Adrenal gland (tissue), 19 donors: ENCODE measurements at places on chromosomes 2 and 18. TPM values are rescaled to one million over a fixed set of nuclear protein-coding genes. Genes with fewer than 3 reads are reported as not detected.

Gene COL6A3
- 23.2 TPM for total RNA-seq

- H3K4me3 ChIP-seq: no peak overlapping the region
- no peaks in the 10 kb centered on the region for H3K4me1 ChIP-seq
- H3K36me3 ChIP-seq: no peaks in the 10 kb centered on the region
- no peak overlapping the region for H3K27ac ChIP-seq
Observed at GRCh38 chr2:81445176-81445575, 1140.6 kb upstream of the LRRTM1 start.

- H3K27ac ChIP-seq: no peak overlapping the region
- no peak for DNase-seq
- H3K4me1 ChIP-seq: no peaks in the 10 kb centered on the region
- no peaks in the 10 kb centered on the region for H3K36me3 ChIP-seq
Observed at GRCh38 chr2:64899081-64899865, 89.9 kb upstream of the SLC1A4 start.

DNA sequence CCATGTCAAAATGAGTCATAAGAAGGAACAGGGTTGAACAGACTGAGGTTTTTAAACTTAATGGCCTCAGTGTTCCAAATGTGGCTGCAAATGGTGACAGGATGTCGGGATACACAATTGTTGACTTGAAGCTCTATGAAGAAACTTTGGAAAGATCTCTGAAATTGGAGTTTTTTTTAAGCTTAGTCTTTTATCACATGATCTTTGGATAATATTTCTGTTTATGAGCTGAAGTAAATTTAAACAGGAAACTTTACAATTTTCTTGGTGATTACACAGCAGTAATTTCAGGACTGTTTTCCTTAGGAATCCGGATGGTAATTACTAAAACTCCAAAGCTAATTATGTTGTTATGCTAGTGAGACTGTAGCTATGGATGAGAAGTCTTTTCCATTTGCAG, 199.1 kb upstream of the NRXN1 start:
- no peak for DNase-seq
- H3K4me1 ChIP-seq: no peaks in the 10 kb centered on the region
- no peak overlapping the region for H3K27ac ChIP-seq
- H3K36me3 ChIP-seq: no peaks in the 10 kb centered on the region
- no peaks in the 10 kb centered on the region for H3K27me3 ChIP-seq
- no peak overlapping the region for H3K4me3 ChIP-seq

- no peak overlapping the region for H3K27ac ChIP-seq
- H3K4me3 ChIP-seq: no peak overlapping the region
- no peaks in the 10 kb centered on the region for H3K27me3 ChIP-seq
- DNase-seq: peak; percentile 15
Observed at GRCh38 chr18:48831113-48831759, 119.5 kb downstream of the SMAD7 start.

Gene KCNE4
- 3.9 TPM for total RNA-seq

Gene ALLC
- 0.47 TPM for total RNA-seq

Gene PSMA8
- total RNA-seq: not detected

- no peak overlapping the region for H3K4me3 ChIP-seq
- H3K4me1 ChIP-seq: no peaks in the 10 kb centered on the region
- no peaks in the 10 kb centered on the region for H3K27me3 ChIP-seq
- no peak overlapping the region for H3K27ac ChIP-seq
Observed at GRCh38 chr2:166361351-166362153, 14.2 kb downstream of the SCN9A start.

Gene GREB1
- total RNA-seq: 2.8 TPM

DNA sequence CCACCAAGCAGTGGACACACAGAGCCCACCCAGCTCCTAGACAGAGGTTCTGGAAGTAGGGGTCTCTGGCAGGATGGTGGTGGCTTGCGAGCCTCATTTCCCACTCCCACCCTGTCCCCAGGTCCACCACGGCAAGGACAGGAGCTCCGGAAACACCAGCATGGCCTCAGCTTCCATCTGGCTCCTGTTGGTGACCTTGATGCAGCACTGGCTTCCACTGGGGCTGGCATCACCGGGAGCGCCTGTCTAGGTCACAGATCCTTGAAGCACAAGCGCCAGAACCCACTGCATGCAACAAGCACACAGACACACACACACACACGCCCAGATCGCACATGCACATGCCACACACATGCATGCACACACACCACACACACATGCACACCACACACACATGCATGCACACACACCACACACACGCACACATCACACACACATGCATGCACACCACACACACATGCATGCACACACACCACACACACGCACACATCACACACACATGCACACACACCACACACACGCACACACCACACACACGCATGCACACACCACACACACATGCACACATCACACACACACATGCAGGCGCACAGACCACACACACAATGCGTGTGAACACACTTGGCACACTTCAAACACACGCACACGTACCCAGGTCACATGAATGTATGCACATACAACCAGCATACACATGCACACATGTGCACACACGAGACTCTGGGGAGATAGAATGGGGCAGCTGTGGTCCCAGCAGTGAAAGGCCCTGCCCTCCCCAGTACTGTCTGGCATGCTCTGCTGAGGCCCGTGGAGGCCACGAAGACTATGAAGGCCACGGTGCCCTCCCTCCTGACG, 63.7 kb downstream of the TWIST2 start:
- H3K4me3 ChIP-seq: no peak overlapping the region
- no peaks in the 10 kb centered on the region for H3K27me3 ChIP-seq
- H3K27ac ChIP-seq: no peak overlapping the region

GRCh38 chr2:85915606-85916303, 27.0 kb upstream of the ST3GAL5 start:
- H3K27me3 ChIP-seq: no peaks in the 10 kb centered on the region
- no peak for DNase-seq
- H3K4me3 ChIP-seq: no peak overlapping the region
- peak overlapping the region; percentile 20 for H3K27ac ChIP-seq
- H3K4me1 ChIP-seq: peaks cover 18% of the 10 kb centered on the region

DNA sequence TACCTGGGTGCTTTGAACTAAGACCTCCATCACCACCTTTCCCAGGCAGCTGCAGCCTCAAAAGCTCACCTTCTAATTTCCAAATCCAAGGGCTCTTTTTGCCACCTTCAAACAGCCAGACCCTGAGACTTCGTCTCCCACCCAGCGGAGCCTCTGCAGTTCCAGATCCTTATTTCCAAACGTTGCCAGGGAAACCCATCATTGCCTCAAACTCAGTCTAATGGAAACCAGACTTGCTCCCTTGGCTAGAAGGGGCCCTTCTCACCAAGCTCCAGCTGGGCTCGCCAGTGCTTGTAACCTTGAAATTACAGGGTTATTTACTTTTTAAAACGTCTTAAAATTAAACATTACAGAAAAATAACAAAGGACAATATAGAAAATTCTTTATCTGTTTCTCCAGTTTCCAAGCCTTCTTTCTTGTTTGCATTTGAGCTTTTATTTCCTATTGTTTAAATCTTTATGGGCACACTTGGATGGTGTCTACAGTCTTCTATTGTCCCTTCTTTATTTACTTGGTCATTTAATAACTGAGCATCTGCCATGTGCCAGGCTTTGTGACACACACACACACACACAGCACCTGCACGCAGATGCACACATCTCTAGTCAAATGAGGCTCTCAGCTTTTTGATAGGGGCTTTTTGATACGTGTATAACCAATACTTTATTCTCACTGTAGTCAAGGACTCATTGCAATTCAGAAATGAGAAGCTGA, 36.1 kb downstream of the TRPM8 start:
- H3K27me3 ChIP-seq: peaks cover 6% of the 10 kb centered on the region
- no peak for DNase-seq
- H3K4me3 ChIP-seq: no peak overlapping the region

Gene HMSD
- total RNA-seq: not detected

- no peaks in the 10 kb centered on the region for H3K36me3 ChIP-seq
- H3K4me1 ChIP-seq: no peaks in the 10 kb centered on the region
- no peak overlapping the region for H3K4me3 ChIP-seq
Observed at GRCh38 chr18:23752363-23752762, 63.1 kb downstream of the LAMA3 start.

Gene UGT1A4
- not detected for total RNA-seq

DNA sequence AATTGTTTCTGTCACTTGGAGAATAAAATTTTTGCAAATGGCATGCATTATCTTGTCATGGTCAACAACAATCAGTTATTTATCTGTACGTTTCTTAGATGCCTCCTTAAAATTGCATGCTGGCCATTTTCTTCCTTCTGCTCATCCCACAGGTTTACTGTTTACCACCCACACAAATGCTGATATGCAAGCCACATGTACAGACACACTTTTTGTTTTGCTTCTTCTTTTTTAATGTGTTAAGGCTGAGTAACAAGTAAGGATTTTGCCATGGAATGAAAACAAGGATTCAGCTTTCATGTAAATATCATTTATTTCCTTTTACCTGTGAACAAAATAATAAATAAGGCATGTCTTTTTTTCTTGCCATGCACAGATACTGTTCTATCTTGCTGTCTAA, 1077.1 kb upstream of the ZEB2 start:
- H3K36me3 ChIP-seq: no peaks in the 10 kb centered on the region
- no peaks in the 10 kb centered on the region for H3K4me1 ChIP-seq
- H3K27ac ChIP-seq: no peak overlapping the region
- no peak overlapping the region for H3K4me3 ChIP-seq

DNA sequence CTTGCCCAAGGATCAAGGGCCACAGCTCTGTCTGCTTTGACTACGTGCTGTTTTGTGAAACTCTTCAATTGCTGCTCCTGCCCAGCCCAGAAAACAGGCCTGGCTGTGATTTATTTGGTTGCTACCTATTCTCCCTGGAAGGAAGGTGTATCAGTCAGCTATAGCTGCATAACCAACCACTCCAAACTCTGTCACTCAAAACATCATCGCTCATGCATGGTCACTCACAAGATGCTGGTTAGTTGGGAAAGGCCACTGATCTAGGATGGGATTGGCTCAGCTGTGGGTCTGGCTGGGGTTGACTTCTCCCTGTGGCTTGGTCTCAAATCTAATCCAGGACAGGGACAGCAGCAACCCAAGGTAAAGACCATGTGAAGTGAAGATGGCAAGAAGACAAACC, 14.6 kb downstream of the TEX51 start:
- H3K4me3 ChIP-seq: no peak overlapping the region
- no peak for DNase-seq
- no peak overlapping the region for H3K27ac ChIP-seq
- no peaks in the 10 kb centered on the region for H3K27me3 ChIP-seq
- H3K4me1 ChIP-seq: no peaks in the 10 kb centered on the region
